ENCODE measurements at places on chromosomes 5 and 9.

GRCh38 chr5:59249160-59249559 is 644.4 kb downstream of the PDE4D start:
- no peak for DNase-seq

GRCh38 chr5:1034421-1034905 is 25.9 kb downstream of the NKD2 start:
- DNase-seq = no peak

GRCh38 chr9:134539586-134540194 is 101.9 kb upstream of the COL5A1 start:
- no peak for DNase-seq

GRCh38 chr9:70404261-70404660 is 10.2 kb downstream of the KLF9 start:
- DNase-seq = no peak

DNA sequence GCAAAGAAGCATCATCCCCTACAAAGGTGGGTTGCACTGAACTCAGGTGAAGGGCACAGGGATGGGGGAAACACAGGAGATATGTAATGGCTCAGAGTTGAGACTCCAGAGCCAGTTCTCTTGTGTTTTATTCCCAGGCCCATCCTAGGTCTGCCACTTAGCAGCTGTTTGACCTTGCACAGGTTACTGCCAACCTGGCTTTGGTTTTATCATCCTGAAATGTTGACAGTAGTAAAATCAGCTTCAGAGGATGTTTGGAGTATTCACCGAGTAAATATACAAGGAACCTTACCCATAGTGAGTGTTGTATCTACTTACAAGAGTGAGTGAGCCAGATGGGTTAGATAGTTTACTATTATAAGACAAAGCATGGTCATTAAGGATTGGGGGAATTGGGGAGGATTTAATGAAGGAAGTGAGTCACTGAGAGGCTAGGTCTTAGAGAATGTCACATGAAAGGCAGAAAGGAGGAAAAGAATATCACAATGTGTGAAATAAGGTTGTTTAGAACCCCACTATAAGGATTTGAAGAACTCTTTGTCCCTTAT is 141.3 kb downstream of the MAN2A1 start:
- no peak for DNase-seq

- peak; percentile 55 for DNase-seq
Observed at GRCh38 chr5:76473661-76474060, 70.6 kb downstream of the IQGAP2 start.

- DNase-seq = no peak
Observed at GRCh38 chr9:19378647-19379046, 1.4 kb downstream of the RPS6 start.

DNA sequence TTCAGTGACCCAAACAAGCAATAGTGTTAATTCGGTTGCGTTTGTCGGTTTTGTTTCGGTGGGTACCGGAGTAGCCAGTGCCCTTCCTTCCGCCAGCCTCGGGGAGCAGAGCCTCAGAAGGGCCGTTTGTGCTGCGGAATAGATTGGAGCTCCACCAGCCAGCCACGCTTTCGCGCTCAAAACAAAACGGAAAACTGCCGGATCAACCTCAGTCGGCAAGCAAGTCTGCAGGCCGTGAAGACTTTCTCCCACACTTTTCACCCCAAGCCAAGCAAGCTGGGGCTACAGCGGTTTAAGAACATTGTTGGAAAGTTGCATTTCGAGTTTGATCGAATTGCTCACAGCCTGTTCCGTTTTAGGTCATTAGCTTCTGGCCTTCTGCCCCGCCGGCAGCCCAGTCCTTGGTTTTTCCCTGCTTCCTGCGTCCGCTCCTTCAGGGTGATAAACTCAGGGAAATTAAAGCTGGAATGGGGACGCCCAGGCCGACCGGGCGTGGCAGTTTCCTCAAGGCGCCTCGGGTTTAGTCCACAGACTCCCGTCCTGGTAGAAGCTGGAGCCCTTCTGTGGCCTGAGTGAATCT is 803 bp upstream of the CCNO start:
- no peak for DNase-seq

DNA sequence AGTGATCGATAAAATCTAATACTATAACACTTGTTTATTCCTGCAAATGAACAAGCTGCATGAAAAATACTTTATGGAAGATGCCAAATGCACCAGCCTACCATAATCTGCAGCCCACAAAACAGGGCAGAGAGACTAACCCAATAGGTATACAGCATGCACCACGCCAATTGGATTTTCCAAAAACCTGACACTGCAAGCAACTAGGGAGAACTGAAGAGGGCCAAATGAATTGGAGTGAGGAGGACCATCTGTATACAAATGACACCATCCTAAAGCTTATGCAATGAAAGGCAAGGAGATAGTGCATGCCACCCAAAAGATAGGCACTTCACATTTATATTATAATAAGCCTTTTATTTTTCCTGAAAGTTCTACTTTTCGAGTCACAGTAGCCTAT is 100.4 kb downstream of the SPOCK1 start:
- no peak for DNase-seq

DNA sequence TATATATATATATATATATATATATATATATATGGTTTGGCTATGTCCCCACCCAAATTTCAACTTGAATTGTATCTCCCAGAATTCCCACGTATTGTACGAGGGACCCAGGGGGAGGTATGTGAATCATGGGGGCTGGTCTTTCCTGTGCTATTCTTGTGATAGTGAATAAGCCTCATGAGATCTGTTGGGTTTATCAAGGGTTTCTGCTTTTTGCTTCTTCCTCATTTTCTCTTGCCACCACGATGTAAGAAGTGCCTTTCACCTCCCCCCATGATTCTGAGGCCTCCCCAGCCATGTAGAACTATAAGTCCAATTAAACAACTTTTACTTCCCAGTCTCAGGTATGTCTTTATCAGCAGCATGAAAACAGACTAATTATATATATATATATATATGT is 52.3 kb upstream of the ADAMTS2 start:
- no peak for DNase-seq

DNA sequence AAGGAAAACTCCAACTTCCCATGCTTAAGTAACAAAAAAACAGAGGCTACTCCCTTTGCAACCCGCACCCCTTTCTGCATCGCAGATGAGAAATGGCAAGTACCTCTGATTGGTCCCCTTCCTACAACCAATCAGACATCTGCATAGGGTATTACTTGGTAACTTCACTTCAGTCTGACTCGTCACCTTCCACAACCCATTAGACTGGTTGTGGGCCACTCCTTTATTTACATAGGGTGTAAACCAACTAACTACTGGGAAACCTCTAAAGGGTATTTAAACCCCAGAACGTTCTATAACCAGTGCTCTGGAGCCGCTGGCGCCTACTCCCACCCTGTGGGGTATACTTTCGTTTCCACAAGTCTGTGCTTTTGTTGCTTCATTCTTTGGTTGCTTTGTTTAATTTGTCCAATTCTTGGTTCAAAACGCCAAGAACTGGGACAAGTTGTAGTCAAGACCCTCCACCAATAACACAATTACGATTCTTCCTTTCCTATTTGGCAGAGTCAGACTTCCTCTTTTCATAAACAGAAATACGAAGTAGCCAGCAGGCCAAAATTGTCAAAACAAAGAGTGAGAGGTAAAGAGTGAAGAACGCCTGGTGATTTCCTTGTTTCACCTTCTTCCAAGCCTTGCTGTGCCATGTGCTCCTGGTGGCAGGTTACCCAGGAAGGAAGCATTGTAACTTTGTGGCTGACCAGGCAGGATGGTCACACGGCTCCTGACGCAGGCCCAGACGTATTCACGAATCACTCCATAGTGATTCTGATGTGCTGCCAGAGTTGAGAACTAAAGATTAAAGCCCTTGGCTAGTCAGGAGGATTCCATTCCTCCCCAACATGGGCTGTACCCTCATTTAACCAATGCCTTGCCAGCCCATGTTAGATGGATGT is 477.4 kb downstream of the ARHGEF28 start:
- DNase-seq = no peak

DNA sequence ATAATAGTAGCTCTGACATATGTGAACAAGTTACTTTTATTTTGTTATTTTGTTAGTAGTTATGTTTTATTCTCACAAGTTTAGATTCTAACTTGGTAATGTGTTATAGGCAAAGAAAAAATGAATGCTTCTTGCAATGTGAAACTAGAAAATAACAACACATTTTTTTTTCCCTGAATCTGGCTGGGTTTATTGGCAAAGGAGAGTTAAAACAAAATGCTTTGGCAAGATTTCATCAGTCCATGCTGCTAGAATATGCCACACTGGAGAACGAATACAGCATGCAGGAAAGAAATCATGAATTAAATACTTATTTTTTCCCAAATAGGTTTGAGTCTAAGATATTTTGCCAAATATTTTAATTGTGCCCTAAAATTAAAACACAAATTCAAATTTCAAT is 1048.1 kb upstream of the ACO1 start:
- no peak for DNase-seq

- no peak for DNase-seq
Observed at GRCh38 chr5:116881921-116882531, 307.4 kb upstream of the SEMA6A start.

GRCh38 chr5:141691286-141691866 is 9.3 kb upstream of the ARAP3 start:
- no peak for DNase-seq

DNA sequence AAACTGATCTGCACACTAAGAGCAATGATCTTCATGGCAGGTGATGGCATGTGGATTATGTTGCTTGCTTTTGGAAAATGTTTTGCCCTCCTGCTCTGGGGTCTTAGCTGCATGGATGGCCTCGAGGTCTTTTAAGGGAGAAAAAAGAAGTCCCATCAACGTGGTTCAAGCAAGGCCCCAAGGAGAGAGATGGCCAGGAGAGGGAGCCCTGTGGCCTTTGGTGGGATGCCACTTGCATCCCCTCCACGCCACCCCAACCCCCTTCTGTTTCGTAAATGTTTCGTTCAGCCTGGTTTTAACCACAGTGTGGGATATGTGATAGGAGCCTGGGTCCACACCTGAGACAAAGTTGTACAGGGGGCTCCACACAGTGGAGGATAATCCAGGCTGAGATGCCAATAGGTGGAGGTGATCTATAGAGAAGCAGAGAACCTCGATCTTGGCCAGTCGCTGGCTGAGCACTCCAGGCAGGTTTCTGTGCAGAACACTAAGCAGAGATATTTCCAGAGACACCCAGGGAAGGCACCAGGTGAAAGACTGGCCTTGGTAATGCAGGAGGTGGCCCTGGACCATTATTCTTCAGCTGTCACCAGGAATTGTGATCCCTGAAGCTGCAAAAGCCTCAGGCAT is 25.8 kb upstream of the FRRS1L start:
- peak; percentile 10 for DNase-seq

DNA sequence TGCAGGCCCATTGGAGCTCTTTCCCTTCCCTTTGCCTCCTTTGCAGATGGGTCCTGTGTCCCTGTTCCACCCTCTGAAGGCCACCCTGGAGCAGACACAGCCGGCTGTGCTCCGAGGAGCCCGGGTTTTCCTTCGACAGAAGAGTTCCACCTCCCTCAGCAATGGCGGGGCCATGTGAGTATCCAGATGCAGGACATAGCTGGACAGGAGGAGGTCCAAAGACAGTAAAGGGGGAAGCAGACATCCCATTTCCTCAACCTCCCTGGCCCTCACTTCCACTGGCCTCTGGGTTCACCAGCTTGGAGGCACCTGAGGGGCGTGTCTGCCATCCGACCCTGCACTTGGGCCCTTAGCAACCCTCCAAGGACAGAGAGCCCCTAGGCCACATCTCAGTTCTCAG is 237.9 kb downstream of the CACNA1B start:
- no peak for DNase-seq

DNA sequence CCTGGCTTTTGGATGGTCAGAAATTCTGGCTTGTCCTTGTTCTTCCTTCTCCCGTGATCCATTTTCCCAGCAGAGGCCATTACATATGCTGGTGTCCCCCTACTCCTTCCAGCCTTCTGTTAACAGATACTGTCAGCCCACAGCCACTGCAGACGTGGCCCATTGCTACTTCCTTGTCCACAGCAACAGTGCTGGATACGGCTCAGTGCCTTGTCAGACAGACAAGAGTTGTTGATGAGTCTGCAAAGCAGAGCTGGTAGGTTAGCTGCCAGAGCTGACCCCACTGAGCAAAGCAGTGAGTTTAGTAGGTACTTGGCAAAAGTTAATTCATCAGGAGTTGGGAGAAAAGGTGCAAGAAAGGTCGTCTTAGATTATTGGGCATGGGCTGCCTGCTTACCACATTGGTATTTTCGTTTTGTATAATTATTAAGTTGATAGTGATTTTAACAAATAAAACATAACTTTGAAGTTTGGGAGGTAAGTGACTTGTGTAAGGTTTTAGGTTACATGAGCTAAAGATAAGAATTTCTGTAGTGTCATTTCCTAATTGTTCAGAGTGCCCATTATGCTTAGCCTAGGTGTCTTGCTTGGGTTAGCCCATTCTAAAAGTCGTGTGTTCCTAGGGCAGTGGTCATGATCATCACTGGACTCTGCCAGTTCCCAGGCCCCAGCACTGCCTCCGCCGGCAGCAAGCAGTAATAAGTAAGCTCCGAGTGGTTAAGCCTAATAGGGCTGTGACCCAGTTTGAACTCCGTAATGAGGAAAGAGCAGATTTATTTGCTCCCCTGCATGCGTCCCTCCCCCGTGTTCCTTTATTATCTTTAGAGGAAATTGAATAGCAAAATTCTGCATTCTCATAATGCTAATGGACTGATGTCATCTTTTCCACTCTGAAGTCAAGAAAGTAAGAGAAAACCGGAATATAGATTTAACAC is 292.0 kb downstream of the FANCC start:
- DNase-seq = no peak

- no peak for DNase-seq
Observed at GRCh38 chr9:99590840-99591239, 230.8 kb upstream of the NR4A3 start.

DNA sequence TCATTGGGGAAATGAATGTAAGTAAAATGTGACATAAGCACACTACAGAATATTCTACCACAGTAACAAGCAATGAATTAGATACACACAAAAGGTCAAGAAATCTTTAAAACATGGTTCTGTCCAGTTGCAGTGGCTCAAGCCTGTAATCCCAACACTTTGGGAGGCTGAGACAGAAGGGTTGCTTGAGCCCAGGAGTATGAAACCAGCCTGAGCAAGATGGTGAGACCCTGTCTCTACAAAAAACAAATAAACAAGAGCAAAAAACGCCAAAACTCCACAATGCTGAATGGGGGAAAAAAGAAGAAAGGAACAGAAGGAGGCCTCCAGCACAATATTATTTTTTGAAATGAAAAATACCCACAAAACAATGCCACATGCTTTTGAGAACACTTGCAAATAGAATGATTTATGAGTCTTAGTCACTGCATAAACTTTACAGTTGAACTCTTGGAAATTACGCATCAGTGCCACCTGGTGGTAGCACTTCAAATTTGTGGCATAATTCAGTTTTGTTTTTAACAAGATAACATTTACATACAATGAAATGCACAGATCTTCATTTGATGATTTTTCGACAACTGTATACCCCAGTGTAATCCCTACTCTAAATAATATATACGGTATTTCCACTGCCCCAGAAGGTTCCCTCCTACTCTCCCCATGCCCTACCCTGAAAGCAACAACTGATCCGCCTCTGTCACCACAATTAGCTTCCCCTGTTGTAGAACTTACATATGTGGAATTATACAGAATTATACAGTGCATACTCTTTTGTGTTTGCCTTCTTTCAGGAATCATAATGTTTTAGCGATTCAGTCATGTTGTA is 14.4 kb upstream of the SPINK4 start:
- DNase-seq = peak; percentile 66
